ENCODE measurements at places on chromosomes 2 and 18. TPM values are rescaled to one million over a fixed set of nuclear protein-coding genes. Genes with fewer than 3 reads are reported as not detected.

The TXNDC2 gene
- total RNA-seq: not detected

The TCF23 gene
- not detected for total RNA-seq

The SKOR2 gene
- not detected for total RNA-seq

The NR4A2 gene
- 0.30 TPM for total RNA-seq

Measured in smooth muscle cell of the umbilical artery (primary cell).